ENCODE measurements at places on chromosomes 12 and 14.

DNA sequence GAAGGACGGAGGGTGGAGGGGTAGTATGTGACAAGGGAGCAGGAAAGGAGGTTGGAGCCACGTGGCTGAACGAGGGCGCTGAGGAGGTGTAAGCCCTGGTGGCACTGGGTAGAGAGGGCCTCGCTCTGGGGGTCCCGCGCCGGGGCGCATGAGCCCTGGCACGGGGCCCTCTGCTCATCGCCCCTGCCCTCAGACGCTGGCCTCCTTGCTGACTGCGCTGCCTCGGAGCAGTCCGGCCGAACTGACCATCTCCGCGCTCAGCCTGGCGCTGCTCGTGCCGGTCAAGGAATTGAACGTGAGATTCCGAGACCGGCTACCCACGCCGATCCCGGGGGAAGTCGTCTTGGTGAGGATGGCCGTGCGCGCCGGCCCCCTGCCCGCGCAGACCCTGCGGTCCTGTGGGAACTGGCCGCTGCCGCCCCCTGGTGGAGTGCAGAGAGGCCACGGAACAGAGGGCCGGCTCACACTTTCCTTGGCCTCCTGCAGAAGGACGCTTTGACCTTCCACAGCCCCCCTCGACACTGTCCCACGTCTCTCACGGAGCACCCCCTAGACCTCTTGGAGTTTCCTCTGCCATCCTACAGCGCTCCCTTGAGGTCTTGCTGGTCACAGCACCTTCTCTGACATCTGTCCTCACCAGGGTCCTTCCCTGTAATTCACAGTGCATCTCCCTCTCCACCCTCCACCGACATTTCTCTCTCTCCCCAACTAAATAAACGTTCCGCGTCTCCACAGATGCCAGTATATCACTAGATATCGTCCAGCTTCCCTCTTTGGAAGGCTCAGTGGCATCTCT lies 10.5 kb downstream of the ARHGEF25 start:
- peak; percentile 54 for DNase-seq

- DNase-seq, result no peak
Measured at GRCh38 chr12:119822046-119822445, 55.1 kb downstream of the CIT start.

- peak; percentile 48 for DNase-seq
Measured at GRCh38 chr12:78229591-78230101, 399.0 kb downstream of the NAV3 start.

DNA sequence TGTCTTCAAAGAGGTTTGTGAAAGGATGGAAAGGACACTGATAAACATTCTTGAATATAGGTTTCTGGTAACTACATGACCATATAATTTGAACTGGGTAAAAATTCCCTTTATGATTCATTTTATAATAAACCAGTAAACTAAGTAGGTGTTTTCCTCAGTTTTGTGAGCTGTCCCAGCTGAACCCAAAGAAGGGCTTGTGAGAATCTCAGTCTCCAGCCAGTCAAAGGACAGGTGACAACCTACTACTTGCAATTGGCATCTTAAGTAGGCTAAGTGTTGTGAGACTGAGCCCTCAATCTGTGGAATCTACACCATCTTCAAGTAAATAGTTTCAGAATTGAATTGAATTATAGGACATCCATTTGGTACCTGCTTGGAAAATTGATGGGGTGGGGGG lies 75.2 kb downstream of the MYF5 start:
- DNase-seq, result no peak

GRCh38 chr12:49824416-49824815 lies 3.8 kb downstream of the NCKAP5L start:
- DNase-seq, result no peak

GRCh38 chr14:55220230-55220629 lies 28.8 kb upstream of the DLGAP5 start:
- DNase-seq, result no peak

DNA sequence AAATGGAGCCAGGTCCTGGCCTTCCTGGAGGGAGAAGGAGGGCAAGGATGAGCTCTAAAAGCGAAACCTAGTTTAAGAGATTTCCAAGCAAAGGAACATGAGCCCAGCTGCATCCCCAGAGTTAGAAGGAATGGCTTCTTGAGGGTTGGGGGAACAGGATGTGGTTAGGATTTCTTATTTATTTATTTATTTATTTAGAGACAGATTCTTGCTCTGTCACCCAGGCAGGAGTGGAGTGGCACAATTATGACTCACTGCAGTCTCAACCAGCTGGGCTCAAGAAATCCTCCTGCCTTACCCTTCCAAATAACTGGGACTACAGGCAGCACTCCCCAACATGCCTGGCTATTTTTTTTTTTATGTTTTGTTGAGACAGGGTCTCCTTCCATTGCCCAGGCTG lies 25.3 kb upstream of the TMEM106C start:
- no peak for DNase-seq

GRCh38 chr12:83827860-83828259 lies 1084.7 kb downstream of the SLC6A15 start:
- DNase-seq, result no peak

GRCh38 chr14:89060191-89060590 lies 235.7 kb downstream of the TTC8 start:
- DNase-seq, result no peak

All from cerebellar cortex (tissue), 1 donor.